Testis (tissue), 5 donors: ENCODE measurements at places on chromosomes 11 and 22. TPM values are rescaled to one million over a fixed set of nuclear protein-coding genes. Genes with fewer than 3 reads are reported as not detected.

GRCh38 chr11:44949160-44950030 lies 1.3 kb downstream of the TP53I11 start:
- no peak for DNase-seq

The TOP3B gene
- polyA plus RNA-seq, result 19.1 TPM

- DNase-seq, result peak; percentile 87
Observed at GRCh38 chr11:114775875-114776621, 97.7 kb downstream of the NXPE2 start.

The TCN1 gene
- 1.1 TPM for polyA plus RNA-seq

GRCh38 chr11:132312161-132312560 lies 941.7 kb downstream of the NTM start:
- DNase-seq, result no peak

The LRRC10B gene
- 5.5 TPM for polyA plus RNA-seq

GRCh38 chr22:35914665-35915476 lies 113.8 kb downstream of the RBFOX2 start:
- DNase-seq, result peak; percentile 85

The SPON1 gene
- polyA plus RNA-seq, result 11.9 TPM

- no peak for DNase-seq
Observed at GRCh38 chr22:36358533-36359469, 29.0 kb downstream of the MYH9 start.

The NXPE4 gene
- polyA plus RNA-seq, result not detected

The SERPING1 gene
- polyA plus RNA-seq, result 273 TPM

The PNPLA5 gene
- not detected for polyA plus RNA-seq

The OTOG gene
- polyA plus RNA-seq, result 4.2 TPM

The ZNF195 gene
- polyA plus RNA-seq, result 4.6 TPM

GRCh38 chr11:118012083-118012669 lies 26.0 kb downstream of the IL10RA start:
- DNase-seq, result peak; percentile 24

The CARNS1 gene
- 1.6 TPM for polyA plus RNA-seq

The DBX1 gene
- polyA plus RNA-seq, result not detected

The RHOD gene
- polyA plus RNA-seq, result 10.6 TPM

The RASGRP2 gene
- polyA plus RNA-seq, result 14.4 TPM

GRCh38 chr22:46867106-46867505 lies 104.7 kb downstream of the TBC1D22A start:
- DNase-seq, result no peak

- no peak for DNase-seq
Observed at GRCh38 chr11:38448284-38448683, 1850.2 kb upstream of the RAG2 start.

GRCh38 chr11:104776501-104777170 lies 121.6 kb downstream of the CASP12 start:
- DNase-seq, result no peak

The CDC45 gene
- 47.2 TPM for polyA plus RNA-seq

DNA sequence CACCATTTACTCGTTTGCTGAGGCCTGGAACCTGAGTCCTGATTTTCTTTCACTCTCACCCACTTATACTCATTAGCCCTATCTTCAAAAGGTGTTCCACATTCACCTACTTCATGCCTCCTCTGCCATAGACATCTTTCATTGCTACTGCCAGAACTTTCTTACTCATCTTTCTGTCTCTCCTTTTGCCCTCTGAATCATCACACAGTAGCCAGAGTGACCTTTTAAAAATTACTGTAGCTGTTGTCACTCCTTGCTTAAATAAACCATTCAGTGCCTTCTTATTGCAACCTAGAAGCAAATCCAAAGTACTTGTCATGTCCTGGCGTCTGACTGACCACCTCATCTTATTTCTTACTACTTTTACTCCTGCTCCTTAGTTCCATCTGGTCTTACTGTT lies 38.2 kb downstream of the ATXN10 start:
- DNase-seq, result no peak

The C11orf16 gene
- polyA plus RNA-seq, result 5.9 TPM

GRCh38 chr11:832529-833113 lies at the start of gene CD151:
CD151 (plus strand) TSS chr11:832952; CDS start chr11:836070, 3,118 bp downstream.
- DNase-seq, result peak; percentile 76

DNA sequence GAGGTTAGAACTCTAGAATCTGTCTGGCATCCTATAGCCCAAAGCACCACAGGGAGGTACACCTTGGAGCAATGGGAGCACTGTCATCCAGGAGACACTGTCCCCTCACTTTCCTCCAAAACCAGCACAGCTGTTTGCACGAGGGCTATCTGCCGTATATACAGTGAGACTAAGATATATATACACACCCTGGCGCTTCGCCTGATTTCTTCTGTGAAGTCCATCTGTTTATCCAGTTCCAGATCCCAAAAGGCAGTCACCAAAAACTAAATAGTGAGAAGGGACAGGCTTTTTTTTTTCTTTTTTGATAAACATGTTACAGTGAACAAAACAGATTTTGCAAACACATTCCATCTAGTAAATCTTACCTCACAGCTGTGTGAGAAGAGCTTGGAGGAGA lies 68.5 kb downstream of the ARFGAP2 start:
- DNase-seq, result no peak

The B4GALNT4 gene
- 4.3 TPM for polyA plus RNA-seq

- peak; percentile 82 for DNase-seq
Observed at GRCh38 chr11:5004424-5005274, 10.0 kb downstream of the OR51L1 start.

DNA sequence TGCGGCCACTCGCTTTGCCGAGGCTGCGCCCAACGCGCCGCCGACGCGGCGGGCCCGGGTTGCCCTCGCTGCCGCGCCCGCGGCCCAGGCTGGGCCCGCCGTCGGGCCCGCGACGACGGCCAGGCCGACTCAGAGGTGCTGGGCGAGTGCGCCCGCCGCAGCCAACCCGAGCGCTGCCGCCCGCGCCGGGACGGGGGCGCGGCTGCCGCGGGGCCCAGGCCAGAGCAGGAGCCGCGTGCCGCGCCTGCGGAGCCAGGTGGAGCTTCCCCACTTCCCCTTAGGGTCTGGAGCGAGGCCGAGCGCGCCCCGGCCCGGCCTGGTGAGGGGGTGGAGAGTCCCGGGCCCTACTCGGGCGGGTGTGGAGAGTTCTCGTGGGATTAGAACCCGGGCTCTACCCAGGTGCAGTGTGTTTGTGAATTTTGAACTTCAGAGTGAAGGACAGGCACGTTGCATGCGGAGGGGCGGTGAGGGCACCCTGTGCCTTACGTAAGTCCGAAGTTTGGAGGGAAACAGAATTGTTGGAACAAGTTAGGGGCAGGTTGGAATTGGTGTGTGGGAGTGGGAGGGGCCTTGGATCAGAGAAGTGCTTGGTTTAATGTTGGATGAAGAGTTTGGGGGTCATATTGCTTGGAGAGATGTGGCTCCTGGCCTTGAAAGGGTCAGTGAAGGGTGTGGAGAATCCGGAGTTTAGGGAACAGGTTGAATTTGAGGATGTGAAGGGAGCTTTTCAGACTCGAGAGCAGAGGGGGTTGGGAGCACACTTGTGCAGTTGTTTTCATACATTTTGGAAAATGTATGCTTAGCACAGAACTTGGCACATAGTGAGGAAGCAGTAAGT lies 697 bp downstream of the RNF169 start:
- peak; percentile 54 for DNase-seq

- DNase-seq, result no peak
Observed at GRCh38 chr22:28630177-28630574, 49.5 kb downstream of the TTC28 start.

DNA sequence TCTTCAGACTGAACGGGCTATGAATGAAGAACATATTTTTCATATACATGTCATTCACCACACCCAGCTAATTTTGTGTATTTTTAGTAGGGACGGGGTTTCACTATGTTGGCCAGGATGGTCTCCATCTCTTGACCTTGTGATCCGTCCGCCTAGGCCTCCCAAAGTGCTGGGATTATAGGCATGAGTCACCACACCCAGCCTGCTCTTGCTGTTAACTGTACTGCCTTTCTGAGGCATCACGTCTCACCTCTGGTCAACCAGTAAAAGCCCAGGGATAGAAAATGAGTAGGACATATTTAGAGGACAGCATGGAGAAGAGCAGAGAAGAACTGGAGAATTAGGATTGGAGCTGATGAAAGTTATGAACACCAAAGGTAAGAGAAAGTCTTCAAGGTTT lies 55.6 kb downstream of the APOL3 start:
- no peak for DNase-seq

DNA sequence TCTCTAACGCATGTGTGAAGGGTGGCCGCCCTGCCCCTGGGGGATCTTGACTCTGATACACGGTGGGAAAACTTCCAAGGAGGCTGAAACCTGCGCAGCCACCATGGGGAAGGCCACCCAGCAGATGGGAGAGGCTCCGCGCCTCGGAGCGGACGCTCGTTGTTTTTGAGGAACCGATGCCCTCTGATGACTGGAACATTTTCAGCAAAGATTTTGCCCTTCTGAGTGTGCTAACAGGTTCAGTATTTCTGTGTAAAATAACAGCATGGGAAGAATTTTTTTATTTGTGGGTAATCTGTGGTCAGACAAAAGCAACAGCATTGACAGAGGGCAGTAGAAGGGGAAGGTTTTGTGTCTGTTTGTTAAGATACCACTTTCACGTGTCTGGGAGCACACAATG lies 16.7 kb downstream of the MB start:
- DNase-seq, result no peak

DNA sequence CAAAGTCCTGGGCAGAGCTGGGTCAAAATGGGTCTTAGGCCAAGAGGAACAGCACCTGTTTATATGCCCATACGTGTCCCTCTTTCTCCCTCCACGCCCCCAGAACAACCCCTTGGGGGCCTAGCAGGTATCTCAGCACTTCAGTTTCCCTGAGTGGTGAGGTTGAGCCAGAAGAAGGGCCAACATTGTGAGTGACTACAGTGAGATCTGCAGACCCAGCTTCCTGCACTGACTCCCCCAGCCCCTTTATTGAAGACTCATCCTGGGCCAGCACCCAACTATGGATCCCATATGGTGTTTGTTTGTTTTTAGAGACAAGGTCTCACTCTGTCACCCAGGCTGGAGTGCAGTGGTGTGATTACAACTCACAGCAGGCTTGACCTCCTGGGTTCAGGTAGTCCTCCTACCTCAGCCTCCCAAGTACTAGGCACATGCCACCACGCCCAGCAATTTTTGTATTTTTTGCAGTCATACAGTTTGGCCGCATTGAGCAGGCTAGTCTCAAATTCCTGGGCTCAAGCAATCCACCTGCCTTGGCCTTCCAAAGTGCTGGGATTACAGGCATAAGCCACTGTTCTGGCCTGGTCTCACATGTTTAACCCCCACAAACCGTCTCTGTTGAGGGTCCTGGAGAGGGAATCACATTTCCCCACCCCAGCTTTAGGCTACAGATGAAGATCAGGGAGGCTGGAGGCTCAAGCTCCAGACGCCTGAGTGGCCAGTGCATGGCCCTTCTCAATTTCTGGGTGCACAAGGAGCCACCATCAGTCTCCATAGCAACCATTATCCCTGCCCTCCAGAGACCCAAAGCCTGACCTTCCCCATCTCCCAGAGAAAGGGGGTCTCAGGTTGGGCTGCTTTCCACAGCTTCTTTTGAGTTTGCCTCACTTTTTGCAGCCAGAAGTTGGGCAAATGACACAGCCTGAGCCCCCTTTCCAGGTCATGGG lies 1.7 kb upstream of the LARGE2 start:
- DNase-seq, result no peak

The TSPAN32 gene
- polyA plus RNA-seq, result 1.5 TPM

- no peak for DNase-seq
Observed at GRCh38 chr11:61090982-61091372, 11.3 kb upstream of the CD5 start.

The CEP126 gene
- polyA plus RNA-seq, result 14.8 TPM

The BTBD18 gene
- 2.8 TPM for polyA plus RNA-seq

GRCh38 chr11:67345247-67345919 lies 8.0 kb downstream of the POLD4 start:
- DNase-seq, result no peak
